ENCODE measurements at places on chromosomes 11 and 22.

DNA sequence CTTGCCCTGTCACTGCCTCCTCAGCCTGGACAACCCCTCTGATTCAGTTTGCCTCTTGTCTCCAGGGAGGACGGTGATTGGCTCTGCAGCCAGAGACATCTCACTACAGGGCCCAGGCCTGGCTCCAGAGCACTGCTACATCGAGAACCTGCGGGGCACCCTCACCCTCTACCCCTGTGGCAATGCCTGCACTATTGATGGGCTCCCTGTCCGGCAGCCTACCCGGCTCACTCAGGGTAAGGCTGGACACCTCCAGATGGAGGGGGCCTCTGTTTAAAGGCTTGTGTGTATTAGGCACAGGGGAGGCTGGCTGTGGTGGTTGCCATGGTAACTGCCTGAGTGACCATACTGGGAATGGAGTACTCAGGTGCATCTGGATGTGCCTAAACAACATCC, 8.6 kb downstream of the PHLDB1 start:
- DNase-seq, result no peak

- DNase-seq, result no peak
Observed at GRCh38 chr11:95516175-95516574, 273.4 kb downstream of the FAM76B start.

GRCh38 chr11:79054636-79055035, 386.2 kb downstream of the TENM4 start:
- DNase-seq, result no peak

- DNase-seq, result no peak
Observed at GRCh38 chr11:20367313-20367948, 3.9 kb downstream of the HTATIP2 start.

DNA sequence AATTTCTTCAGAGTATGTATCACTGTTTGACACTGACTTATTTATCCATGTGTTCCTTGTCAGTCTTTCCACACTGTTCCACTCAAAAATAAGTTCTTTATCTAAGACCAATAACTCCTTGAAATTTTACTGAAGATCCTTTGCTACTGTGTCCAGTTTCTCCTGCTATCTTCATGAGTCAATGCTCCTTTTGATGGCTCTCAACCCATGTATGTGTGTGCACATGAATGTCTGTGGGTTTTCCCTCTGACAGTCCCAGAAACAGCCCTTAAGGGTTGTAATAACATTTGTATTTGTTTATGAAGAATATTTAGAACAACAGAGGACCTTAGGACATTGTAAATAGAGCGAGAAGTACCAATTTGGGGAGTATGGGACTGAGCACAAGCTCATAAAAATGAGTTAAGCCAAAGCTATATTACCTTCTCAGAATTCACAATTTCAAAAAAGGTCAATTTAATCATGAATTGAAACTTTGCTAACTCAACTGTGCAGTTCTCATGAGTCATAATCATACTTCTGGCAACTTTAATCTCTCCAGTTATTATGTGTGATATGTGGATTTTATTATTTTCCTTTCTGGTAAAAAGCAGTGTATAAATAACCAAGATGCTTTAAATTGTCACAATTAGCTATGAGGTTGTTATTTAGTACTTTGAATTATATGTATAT, 533.6 kb downstream of the CNTN5 start:
- no peak for DNase-seq

GRCh38 chr11:7645206-7645605, 28.1 kb downstream of the CYB5R2 start:
- DNase-seq, result no peak

DNA sequence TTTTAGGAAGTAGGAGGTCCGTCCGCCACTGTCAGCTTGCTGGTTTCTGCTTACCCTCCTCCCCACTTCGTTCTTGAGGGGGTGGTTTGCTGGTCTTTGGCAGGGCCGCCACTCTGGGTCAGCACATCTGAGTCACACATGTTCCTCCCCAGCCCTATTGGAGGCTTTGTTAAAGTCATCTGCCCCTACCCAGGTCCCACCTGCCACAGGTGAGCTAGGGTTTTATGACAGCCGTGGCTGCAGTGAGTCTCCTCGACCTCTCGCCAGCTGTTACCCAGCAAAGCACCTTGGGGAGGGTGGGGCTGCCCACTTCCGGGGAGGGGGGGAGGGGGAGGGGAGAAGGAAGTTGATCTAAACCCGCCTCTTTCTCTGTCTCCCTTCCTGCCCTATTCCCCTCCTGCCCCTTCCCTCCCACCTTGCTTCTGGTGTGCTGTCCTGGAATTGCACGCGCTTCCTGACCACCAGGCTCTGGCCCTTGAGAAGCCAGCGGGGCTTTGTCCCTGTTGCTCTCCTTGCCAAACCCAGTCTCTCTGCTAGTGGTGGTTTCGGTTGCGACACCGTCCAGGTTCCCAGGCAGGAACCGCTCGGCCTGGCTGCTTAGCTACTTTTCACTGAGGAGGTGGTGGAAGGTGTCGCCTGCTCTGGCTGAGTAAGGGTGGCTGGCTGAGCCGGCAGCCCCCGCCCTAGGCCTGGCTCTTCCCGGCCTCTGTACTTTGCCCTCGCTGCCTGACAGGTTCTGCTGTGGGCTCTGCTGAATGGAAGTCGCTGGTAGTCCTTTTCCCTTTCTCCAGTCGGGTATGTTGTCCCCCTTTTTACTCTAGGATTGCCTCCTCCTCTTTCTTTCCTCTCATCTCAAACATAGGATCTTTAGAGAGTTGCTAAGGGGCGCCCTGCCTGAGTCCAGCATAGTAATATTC, 28.5 kb downstream of the RCOR2 start:
- DNase-seq, result no peak

GRCh38 chr22:26891429-26891828, 234.0 kb downstream of the MIAT start:
- no peak for DNase-seq

GRCh38 chr11:68071281-68072048, 32.6 kb downstream of the TCIRG1 start:
- DNase-seq, result no peak

DNA sequence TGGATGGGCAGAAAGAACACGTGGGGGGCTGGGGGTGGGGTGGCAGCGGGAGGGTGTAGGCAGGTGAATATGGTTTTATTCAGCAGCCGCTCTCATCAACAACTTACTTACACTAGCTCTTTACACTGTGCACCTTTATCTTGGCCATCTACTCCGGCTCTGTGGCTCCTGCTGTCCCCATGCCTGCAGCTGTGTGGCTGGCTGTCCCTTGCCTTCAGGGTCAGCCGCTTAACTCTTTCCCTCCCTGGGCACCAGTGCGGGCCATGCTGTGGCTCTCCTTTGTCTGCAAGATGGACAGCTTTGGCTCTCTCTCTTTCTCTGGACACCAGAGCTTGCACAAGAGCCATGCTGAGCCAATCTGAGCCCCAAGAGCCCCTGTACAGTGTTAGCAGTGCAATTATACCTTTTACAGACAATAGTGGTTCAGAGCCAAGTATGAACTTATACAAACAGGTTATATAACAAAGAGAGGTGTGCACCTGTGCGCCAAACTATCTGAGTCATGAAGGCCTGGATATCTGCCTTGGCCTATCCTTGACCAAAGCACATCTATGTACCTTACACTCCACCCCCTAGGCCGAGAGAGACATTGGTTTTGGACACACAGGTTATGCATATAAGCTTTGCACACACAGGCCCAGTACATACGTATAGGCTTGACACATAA, 94.3 kb upstream of the CTSC start:
- DNase-seq, result no peak

DNA sequence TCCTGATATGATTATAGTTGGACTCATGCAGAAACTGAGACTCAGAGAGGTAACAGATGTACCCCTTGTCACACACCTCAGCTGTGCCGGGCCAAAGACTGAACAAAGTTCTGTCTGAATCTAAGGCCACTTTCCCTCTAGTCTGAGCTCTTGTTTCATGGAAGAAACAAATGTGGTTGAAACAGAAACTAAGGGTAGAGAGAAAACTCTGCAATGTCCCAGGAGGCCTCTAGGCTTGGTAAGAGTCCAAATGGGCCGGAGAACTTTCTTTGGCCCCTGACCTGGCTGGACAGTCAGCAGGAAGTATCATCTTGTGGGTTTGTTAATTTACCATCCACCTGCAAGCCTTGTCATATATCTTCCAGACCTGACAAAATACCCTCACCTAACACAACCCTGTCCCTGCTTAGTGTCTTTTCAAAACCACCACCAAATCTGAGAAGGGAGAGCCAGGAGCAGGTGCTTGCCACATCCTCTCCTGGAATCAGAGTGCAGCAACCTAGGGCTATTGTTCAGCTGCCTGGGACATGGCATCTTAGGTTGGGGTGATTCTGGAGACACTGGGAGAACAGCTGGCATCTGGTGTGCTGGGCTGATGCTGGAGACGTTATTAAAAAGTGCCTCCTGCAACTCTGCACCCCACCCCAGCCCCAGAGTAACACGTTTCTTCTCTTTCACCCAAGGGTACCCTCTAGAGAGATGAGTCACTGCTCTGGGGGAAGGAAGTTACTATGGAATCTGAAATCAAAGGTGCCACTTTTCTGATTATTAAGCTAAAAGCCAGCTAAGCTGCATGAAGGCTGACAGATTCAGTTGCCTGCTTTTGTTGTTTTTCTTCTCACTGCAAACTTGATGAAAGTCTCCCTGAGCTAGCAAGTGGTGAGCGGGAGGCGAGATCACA, 126.3 kb upstream of the TIMP3 start:
- no peak for DNase-seq

GRCh38 chr22:42892571-42893316, 35.7 kb upstream of the ARFGAP3 start:
- no peak for DNase-seq

- no peak for DNase-seq
Observed at GRCh38 chr11:102267609-102268008, 49.7 kb upstream of the BIRC3 start.

GRCh38 chr11:2325719-2326118, 23.9 kb downstream of the TSPAN32 start:
- DNase-seq, result no peak

- no peak for DNase-seq
Observed at GRCh38 chr22:29702931-29703501, 16.8 kb upstream of the CABP7 start.

DNA sequence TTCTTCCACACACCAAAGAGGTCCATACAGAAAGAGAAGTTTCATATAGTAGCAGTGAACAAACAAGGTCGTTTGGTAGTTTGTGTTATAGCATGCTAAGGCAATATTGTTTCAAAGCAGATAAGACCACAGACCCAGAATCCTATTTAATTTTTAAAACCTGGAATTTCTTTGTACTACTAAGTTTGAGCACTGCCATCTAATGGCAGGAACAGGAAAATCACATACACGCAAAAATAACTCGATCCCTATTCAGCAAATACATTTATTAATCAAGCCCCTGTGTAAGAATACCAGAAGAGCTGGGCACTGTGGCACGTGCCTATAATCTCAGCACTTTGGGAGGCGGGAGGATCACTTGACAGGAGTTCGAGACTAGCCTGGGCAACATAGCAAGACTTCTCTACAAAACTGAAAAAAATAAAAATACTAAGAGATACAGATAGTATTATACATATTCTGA, 2.9 kb upstream of the BTBD10 start:
- DNase-seq, result no peak

DNA sequence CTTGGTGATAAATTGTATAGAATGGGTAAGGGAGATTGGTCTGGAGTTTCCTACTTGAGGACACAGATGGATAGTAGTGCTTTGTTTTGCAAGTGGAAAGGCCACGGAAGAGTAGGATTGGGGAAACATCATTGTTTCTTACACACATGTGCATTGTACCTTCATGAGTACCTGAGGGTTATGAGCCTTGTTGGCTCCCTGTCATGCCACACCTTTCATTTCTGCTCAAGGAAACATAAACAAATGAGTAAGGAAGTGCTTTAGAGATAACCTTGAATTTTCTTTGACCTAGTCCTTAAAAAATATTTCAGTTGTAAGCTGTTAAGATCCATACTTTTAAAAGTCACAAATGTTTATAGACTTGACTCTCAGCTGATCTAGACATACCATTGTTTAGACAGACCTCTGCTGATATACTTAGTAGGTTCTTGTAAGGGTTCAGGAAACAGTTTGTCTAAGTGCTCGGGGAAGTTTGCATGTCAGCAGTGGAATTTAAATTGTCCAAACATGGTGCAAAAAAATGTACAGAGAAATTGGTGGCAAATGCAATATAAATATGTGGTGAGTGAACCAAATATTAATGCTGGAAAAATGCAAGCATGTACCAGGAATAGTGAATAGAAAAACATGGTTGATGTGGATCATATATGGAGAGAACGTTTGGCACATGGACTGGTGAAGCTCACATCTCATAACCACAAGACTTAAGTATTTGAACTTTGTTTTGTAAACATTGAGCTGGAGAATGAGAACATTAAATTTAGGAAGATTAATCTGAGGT, 40.9 kb downstream of the GAS2 start:
- no peak for DNase-seq

DNA sequence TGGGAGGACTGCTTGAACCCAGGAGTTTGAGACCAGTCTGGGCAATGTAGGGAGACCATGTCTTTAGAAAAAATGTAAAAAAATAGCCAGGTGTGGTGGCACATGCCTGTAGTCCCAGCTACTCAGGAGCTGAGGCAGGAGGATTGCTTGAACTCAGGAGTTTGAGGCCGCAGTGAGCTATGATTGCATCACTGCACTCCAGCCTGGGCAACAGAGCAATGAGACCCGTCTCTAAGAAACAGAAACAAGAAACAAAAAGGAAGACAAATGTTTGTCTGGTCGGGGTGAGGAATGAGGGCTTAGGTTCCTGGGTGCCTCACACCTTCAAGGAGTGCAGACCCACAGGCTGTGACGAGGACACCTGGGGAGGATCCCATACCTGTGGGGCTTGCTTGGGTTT, 191.9 kb downstream of the CEP164 start:
- no peak for DNase-seq

- DNase-seq, result no peak
Observed at GRCh38 chr11:33940538-33940815, 48.6 kb upstream of the LMO2 start.

DNA sequence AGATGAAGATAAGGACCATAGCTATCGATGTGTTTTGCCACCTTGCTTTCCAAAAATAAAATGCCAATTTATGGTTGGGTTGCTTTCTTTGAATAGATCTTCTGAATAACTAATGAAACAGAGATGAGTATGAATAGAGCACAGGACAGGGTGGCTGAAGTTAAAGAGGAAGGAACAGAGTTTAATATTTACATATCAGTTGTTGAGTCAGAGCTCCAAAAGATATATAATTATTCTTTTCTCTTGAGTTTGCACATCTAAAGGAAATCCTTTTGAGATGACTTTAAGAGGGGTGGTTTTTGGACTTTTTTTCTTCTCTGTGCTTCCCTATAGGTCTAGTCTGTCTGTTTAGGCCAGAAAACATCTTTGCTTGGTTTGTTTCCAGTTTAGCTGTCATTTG, 115.2 kb downstream of the DDX10 start:
- DNase-seq, result no peak
